ENCODE measurements at places on chromosomes 6 and 20. TPM values are rescaled to one million over a fixed set of nuclear protein-coding genes. Genes with fewer than 3 reads are reported as not detected.

The TM9SF4 gene
- 66.7 TPM for polyA plus RNA-seq

The JPH2 gene
- polyA plus RNA-seq: 1.6 TPM

The DHX16 gene
- 54.4 TPM for polyA plus RNA-seq

The IL17A gene
- not detected for polyA plus RNA-seq

The POPDC3 gene
- polyA plus RNA-seq: 0.33 TPM

The NR2E1 gene
- polyA plus RNA-seq: not detected

The GNMT gene
- 0.79 TPM for polyA plus RNA-seq

The CCDC170 gene
- 3.9 TPM for polyA plus RNA-seq

- no peak for DNase-seq
Observed at GRCh38 chr6:148747145-148747470, 278 bp downstream of the UST start.

DNA sequence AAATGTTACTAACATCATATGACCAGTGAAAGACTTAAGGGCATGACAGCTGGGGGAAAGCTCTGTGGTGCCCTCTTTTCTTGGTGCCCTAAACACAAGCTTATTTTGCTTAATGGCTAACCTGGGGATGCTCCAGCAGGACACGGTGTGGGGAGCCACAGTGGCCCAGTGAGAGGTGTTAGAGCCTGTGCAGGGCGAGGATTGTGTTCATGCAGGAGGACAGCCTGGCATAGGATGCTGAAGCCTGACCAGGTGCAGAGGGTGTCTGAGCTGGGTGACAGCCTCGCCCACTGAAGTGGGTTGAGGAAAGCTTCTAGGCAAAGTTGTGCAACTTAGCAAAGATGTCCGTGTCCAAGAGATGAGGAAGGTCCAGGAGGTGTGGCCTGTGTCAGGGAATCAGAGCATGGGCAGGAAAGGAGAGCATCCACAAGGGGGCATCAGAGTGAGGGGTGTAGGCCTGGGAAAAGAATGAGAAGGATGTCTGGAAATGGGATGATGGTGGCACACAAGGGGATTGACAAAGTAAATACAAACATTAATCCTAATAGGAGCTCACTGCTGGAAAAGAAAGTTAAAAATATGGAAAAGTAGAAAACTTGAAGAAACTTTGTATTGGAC lies 33.9 kb downstream of the SLC17A4 start:
- DNase-seq: no peak

DNA sequence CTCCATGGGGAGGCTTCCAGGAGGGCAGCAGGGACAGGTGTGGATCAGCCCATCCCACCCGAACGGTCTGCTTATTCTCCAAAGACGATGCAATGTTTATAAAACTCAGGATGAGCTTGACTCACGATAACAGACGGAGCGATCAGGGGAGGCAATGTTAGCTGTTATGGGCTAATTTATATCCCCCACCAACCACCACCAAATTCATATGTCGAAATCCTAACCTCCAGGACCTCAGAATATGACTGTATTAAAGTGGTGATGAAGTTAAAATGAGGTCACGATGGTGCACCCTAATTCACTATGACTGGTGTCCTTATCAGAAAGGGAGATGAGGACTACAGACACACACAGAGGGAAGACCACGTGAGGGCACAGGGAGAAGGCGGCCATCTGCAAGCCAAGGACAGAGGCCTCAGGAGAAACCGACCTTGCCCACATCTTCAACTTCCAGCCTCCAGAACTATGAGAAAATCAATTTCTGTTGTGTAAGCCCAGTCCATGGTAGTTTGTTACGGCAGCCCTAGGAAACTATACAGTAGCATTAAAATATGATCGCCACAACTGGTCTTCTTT lies 7.0 kb downstream of the ADTRP start:
- no peak for DNase-seq

DNA sequence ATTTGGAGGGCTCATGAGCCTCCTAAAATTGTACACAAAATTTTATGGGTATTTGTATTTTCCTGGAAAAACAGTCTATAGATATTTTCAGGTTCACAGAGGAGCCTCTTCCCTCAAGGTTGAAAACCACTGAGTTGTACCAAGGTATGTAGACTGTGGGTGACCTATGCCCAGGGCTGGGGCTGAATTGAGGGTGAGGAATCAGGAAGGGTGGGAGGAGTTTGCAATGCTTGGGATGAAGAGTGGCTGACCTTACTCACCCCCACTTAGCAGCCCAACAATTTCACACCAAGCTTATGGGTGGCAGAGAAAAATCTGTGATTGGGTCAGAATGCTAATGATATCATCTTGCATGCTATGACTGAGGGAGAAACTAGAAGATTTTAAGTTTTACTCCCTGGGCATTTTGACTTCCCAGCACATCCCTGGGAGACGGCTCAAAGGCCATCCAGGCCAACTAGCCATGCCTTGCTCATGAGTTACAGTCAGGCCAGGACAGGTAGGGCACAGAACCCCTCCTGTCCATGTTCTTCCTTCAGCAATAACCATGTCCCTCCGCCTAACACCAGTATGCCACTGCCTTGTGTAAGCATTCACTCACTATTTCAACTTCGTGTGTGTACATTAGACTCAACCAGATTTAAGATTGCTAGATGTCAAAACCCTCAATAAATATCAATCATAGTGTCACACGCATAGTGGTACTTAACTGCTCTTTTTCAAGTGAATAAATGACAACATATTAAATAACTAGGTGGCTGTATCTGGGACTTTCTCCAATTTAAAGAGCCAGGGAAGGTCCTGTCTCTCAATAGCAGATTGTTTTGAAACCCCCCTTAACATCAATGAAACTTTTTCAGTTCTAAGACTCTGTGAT lies 16.6 kb downstream of the ADTRP start:
- DNase-seq: no peak

- no peak for DNase-seq
Observed at GRCh38 chr6:118324116-118324515, 224.0 kb upstream of the PLN start.

DNA sequence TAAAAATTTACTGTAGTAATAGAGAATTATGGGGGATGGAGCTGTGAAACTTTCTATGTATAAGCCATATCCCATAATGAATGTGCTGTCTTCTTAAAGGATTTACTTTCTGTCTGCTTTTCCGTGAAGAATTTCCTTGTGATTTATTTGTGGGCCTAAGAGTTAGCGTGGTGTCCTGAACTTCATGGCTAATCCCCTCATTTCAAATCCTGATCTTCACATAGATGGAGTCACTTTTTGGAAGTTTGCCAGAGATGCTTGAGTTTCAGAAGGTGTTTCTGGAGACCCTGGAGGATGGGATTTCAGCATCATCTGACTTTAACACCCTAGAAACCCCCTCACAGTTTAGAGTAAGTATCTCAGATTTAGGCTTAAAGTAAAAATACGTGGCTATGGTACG lies 19.4 kb upstream of the CLDN20 start:
- no peak for DNase-seq

DNA sequence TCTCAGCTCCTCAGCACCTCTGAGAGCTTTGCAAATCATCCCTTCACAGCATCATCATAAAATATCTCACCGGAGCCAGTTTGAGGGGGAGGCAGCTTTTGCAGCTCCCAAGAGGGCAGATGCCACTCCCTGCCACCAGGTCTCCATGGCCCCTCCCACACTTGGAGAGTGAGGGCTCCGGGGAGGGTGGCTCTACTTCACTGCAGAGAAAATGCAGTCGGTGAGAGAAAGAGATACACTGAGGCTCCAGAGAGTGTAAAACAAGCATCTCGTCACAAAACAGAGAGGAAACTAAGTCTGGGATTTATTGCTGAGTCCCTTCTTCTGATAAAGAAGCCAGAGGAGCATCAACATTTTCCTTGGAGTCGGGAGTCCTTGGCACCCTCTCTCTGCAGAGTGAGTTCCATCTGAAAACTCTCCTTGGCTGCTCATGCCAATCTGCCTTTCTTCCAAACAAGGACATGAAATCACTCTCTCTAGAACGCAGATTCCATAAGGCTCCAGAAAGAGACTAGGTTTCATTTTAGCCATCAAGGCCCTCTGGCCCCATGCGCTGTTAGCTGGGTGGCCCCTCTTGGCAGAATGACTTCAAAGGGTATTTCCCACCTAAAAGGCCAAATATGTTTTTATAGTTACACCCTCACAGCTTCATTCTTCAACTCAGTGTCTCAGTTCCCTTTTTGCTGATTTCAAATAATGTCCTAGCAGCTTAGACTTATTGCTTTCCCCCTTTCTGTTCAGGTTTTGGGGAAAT lies 70.6 kb upstream of the F13A1 start:
- no peak for DNase-seq

DNA sequence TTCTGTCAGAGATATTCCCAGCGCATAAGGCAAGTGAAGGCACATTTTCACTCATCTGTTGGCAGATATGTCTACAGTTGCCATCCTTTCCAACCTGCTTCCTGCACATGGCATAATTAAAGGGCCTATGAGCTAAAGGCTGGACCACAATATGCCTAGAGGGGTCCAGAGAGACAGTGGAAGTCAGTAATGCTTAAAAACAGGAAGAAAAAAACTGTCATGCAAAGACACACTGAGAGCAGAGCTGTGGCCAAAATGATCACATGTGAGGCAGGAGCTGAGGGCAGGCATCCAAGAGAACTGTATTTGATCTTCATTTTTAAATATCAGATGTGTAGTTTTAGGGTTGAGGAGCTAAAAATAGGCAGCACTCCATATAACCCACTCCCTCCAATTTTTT lies 125.0 kb upstream of the BACH2 start:
- DNase-seq: no peak

DNA sequence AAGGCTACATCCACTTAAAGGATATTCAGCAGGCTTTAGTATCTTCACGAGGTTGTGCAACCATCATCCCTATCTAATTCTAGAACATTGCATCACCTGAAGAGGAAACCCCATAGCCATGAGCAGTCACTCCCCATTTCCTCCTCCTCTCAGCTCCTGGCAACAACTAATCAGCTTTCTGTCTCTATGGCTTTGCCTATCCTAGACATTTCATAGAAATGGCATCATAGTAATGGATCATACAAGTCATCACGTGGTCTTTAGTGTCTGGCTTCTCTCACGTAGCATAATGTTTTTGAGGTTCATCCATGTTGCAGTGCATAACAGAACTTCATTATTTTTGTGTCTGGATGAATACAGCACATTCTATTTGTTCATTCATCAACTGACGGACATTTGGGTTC lies 20.5 kb downstream of the SNAI1 start:
- no peak for DNase-seq

GRCh38 chr6:106287215-106287614 lies 38.3 kb downstream of the ATG5 start:
- DNase-seq: no peak

- DNase-seq: no peak
Observed at GRCh38 chr20:36631646-36632045, 14.3 kb downstream of the SLA2 start.

GRCh38 chr6:65816991-65817390 lies 110.0 kb upstream of the EYS start:
- no peak for DNase-seq

GRCh38 chr6:131756039-131756438 lies 45.2 kb upstream of the CTAGE9 start:
- DNase-seq: no peak

- no peak for DNase-seq
Observed at GRCh38 chr20:4844325-4844724, 122.6 kb downstream of the PRND start.

- no peak for DNase-seq
Observed at GRCh38 chr20:22611636-22612035, 27.3 kb upstream of the FOXA2 start.

DNA sequence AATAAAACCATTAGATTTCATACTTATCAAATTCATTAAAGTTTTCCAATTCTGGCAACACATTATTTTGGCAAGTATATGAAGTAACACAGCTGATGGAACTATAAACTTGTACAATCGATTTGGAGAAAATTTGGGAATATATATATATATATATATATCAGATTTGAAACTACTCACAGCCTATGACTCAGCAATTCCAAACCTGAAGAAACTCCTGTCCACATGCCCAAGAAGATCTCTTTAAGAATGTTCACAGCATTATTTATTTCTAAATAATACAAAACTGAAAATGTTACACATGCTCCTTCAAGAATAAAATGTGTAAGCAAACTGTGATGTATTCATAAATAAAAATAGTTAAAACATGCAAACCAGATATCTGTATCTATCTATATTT lies 270.1 kb downstream of the TFAP2A start:
- DNase-seq: no peak

- no peak for DNase-seq
Observed at GRCh38 chr6:73710948-73711347, 14.9 kb downstream of the CD109 start.

DNA sequence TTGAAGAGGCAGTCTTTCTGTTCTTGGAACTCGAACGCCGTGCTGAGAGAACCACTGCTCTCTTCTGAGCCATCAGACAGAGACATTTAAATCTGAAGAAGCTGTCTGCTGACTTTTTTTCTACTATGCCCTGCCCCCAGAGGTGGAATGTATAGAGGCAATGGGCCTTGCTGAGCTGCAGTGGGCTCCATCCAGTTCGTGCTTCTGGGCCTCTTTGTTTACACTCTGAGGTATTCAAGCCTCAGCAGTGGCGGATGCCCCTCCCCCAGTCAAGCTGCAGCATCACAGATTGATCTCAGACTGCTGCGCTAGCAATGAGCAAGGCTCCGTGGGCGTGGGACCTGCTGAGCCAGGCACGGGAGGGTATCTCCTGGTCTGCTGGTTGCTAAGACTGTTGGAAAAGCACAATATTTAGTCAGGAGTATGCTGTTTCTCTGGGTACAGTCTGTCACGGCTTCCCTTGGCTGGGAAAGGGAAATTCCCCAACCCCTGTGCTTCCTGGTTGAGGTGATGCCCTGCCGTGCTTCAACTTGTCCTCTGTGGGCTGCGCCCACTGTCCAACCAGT lies 526.8 kb downstream of the CD109 start:
- DNase-seq: no peak

- no peak for DNase-seq
Observed at GRCh38 chr20:6630514-6630913, 137.0 kb upstream of the BMP2 start.

- DNase-seq: no peak
Observed at GRCh38 chr6:111238464-111239119, 151.3 kb downstream of the SLC16A10 start.

GRCh38 chr6:162485464-162485863 lies 242.1 kb downstream of the PRKN start:
- no peak for DNase-seq

DNA sequence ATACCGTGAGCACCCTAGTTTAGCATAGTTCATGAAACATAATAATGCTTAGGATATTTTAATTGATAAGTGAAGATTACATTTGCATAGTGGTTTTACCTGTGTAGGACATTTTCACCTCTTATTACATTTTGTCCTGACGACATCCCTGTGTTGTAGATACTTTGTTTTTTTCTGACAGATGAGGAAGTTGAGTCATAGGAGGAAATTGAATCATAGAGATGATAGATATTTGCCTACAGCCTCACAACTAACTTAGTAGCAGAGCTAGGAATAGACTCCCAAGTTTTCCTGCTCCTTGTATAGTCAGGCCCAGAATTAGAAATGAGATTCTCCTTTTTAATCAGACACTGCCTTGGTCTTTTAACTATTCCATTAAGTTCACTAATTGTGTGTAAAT lies 100.5 kb upstream of the SUPT3H start:
- no peak for DNase-seq

GRCh38 chr6:111591370-111591900 lies 14.2 kb downstream of the TRAF3IP2 start:
- no peak for DNase-seq

All from left renal cortex interstitium (tissue), 4 donors.